Stimulated activated CD8-positive, alpha-beta memory T cell treated with anti-CD3 and anti-CD28 coated beads, Interleukin-2, amount 100 ng/mL, for 1 hour (primary cell): ENCODE measurements at places on chromosomes 7 and 10.

DNA sequence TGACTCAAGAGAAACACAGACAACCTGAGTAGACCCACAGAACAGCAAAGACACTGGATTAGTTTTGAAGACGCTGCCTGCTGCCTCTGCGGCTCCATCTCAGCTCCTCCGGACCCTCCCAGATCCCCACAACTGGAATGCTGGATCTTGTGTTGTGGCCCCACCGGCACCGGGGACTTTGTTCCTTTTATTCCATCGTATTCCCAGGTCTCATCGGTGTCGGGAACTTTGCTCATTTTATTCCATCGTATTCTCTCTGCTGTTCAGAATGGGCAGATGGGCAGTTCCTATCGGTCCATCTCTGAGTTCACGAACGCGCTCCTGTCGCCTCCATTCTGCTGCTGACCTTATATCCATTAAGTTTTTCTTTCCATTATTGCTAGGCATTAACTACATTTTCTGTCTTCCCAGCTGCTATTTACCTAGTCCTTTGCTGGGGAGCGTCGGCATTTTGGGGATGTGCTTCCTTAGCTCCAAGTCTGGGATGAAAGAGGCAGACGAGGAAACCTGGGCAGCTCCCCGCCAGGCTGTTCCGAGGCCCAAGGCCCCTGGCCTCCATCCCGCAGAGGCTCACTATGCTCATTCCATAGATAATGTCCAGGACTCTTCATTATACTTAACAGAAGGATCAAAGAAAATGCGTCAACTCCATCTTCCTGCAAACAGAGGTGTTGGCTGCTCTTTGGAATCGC is 192.4 kb downstream of the MAD1L1 start:
- no peak for DNase-seq

DNA sequence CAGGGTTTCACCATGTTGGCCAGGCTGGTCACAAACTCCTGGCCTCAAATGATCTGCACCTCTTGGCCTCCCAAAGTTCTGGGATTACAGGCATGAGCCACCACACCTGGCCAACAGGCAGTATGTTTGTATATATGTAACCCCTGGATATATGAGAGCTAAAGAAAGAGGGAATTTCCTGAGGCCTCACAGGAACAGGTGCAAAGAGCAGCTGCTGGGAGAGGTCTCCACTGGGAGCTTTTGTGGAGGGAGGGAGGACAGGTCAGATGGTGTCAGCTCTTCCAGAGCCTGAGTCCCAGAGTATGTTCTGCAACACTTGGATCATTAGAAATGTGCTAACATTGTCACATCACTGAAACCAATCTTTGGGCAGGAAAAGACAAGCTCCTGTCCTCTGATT is 110.1 kb upstream of the KIF5B start:
- no peak for DNase-seq

DNA sequence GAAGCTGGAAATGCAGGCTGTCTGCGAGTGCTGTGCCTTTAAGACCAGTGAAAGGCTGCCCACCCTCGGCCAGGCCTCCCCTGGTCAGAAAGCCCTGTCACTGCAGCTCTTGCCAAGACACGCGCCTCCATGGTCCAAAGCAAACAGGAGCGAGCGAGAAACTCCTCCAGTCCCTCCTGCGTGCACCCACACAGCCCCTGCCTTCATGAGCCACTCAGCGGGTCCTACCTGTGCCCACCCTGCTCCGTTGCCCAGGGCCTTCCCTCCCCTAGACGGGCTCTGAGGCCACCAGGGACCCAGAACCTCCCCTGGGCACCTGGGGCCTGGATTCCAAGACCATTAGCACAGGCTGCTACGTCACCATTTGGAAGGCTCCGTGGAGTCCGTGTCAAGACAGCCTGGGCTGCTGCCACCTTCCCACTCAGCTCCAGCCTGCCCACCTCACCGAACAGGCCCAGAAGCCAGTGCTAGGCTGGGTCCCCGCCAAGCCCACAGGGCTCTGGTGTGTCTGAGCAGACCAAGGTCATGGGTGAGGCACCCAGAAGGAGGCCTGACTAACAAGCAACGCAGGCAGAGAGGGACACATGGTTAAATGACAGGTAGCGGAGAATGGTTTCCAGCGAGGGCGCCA is 144.5 kb downstream of the NEURL1 start:
- DNase-seq, result no peak

DNA sequence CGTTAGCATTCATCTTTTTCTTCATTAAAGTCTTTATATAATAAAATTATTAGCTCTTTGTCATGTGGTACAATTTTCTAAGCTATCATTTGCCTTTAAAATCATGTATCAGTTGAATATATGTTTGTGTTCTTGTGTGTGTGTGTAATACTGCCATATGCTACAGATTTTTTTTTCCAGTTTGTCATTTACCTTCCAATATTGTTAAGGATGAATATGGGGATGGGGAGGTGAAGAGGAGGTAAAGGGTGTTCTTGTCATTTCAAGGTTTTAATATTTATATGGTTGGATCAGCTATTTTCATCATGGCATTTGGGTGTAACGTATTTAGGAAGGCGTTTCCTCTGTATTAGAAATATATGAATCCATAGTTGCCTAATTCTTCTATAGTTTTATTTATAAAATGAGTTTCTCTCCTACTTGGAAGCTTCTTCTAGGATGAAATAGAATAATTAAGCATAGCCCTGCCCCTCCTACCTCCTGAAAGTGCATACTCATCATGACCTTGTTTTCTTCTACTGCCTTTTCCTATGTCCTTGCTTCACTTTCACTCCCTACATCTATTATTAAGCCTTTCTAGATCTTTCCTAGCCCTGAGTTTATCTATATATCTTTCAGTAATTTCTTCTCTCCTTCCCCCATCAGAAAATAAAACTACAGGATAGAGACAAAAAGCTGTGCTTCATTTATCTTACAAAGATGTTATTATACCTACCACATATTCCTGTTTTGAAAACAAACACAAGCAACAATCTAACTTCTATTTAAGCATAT is 25.1 kb downstream of the RAB18 start:
- DNase-seq, result no peak

DNA sequence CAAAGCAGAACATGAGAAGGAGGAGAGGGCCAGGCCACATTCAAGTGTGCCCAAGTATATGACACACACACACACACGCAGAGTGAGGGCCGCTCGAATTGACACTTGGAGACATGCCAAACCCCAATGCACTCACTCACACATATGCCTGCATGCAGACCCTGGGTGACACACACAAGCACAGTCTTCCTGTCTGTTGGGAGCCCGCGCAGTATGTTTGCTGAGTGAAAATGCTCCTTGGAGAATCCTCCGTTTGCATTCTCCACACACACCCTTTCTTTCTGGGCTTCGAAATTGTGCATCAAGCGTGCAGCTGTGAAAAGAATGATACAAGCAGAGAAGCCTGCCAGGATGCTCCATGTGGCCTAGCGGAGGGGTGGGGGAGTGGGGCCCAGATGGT is 120.9 kb downstream of the PLXNA4 start:
- no peak for DNase-seq

- DNase-seq, result peak; percentile 12
Observed at GRCh38 chr10:22252801-22253579, 35.2 kb upstream of the EBLN1 start.

DNA sequence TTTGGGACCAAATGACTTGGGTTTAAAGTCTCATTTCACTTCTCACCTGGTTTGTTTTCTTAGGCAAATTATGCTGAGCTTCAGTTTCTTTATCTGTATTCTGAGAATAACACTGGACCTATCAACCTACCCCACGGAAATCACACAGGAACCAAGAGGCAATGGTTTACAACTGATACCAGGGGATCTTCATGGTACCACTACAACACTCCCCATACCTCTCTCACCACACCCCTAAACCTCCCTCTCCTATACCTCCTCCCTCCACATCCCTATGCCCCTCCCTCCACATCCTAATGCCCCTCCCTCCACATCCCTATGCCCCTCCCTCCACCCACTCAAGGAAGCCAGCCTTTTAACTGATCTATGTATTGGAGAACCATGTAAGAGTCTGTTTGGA is 9.9 kb downstream of the FAM204A start:
- DNase-seq, result no peak

- DNase-seq, result no peak
Observed at GRCh38 chr7:42055171-42055570, 181.8 kb downstream of the GLI3 start.

- no peak for DNase-seq
Observed at GRCh38 chr10:110376021-110376766, 71.5 kb upstream of the SMNDC1 start.

GRCh38 chr10:128873411-128874054 is 593.5 kb upstream of the MGMT start:
- no peak for DNase-seq

DNA sequence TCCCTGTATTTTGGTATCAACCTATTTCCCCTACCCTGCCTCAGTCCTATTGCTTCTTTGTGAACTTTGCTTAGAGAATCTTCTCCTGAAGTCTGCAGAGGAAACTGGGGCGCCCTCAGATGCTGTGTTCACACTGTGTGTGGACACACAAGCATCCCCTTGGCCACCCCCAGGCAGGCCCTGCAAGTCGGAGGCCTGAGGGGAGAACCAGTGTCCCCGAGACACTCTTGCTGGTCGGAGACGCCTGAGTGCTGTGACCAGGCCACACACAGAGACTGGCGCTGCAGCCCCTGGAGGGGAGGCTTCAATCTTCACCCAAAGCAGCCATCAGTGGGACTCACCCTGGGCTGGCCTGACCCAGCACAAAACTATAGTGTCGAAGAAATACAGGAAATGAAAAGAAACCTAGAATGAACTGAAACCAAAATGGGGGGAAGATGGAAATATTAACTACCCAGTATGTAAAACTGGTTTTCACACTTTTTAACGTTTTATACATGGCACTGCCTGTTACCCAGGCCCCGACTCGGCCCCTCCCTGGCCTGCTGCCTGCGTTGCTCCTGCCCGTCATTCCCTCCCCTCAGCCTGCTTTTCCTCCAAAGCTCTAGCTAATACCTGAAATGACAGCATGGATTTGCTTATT is 48.4 kb upstream of the FAM20C start:
- no peak for DNase-seq

- no peak for DNase-seq
Observed at GRCh38 chr10:44888886-44889285, 22.3 kb upstream of the TMEM72 start.

DNA sequence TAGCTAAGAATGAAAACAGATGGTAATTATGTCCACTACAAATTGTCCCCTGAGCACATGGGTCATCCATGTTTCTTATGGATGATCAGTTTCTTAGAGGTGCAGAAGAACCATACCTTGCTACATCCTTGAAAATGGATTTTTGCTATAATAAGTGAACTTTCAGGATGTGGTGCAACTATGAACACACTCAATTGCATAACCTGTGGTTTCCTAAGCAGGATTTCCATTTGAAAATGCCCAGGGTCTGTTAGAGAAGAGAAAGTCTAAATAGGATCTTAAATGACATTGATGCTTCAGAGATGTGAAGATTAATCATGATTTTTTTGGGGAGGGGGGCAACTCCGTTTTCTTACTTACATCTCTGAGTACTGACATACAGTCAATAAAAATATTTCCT is 39.6 kb upstream of the CACNB2 start:
- DNase-seq, result no peak

DNA sequence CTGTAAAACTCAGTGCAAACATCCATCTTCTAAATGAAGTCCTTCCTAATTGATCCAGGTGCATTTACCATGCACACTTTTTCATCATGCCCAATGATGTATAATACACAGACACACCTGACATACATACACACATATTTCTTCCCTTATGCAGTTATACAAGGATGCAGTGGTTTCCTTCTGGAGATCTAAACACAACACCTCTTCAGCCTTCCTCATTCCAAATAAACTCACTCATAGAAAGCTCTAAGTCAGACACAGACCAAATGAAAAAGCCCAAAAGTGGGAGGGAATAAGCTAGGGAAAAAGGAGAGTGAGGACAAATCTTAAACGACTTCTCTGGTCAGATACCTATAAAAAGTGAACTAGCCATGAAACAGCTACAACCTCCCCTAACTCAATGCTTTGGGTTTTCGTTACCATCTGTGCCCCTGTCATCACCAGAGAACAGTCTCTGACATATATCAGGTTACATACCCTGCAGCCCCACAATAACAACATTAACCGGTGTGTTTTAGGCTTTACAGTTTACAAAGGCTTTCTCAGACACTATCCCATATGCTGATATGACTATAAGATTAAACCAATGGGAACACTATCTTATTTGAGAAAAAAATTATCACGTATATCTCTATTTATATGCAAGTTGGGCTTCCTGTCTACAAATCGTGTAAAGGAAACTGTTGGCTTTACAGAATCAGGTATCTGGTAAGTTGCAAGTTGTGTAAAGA is 675.2 kb downstream of the PHTF2 start:
- DNase-seq, result no peak

- DNase-seq, result peak; percentile 77
Observed at GRCh38 chr10:31928549-31929260, at the start of gene ARHGAP12. TSS of gene ARHGAP12 (minus strand) at chr10:31928831. CDS start at chr10:31908855, 19,976 bp downstream.

DNA sequence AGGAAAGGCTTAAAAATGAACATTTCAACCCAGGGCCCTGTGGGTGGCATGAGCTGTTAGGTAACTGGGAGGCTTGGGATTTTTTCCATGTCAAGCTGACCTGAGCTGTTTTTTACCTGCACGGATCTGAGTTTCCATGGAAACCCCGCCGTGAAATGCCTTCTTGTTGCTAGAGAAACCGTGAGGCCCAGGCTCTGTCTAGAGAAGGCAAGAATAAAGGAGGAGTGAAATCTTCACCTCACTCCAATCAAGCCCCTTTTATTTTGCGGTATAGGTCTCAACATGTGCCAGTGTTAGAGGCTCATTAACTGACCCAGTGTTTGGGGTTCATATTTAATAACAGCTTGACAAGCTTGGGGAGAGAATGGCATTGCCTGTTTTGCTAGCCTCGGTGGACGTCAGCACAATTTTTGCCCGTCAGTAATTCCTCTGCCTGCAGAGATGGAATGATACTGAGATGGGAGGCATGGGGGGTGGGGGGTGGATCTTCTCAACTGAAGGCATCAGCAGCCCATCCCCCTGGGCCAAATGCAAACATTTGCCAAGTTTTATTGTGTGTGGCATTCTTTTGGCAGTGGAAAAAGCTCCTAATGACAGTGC is 48.9 kb upstream of the PDCD4 start:
- DNase-seq, result no peak

GRCh38 chr7:80835251-80835650 is 83.6 kb downstream of the SEMA3C start:
- no peak for DNase-seq

DNA sequence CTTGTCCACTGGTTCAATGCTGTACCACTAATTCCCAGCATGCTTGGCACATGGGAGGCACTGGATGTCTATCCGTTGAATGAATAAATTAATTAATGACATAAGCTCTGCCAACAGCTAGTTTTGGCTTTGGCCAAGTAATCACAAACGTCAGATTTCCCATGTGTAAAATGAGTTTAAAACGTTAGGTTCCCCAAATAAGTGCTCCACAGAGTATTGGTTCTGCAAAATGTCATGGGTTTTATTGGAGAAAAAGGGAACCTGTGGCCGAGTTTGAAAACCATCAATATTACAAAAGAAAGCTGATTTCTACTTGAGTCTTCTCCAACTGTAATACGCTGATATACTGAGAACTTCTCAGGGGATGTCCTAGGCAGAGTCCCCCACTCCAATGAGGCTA is 23.2 kb downstream of the ELMO1 start:
- no peak for DNase-seq
